ENCODE measurements at places on chromosomes 5 and 9. TPM values are rescaled to one million over a fixed set of nuclear protein-coding genes. Genes with fewer than 3 reads are reported as not detected.

SH3GL2 gene
- 5.8 TPM for total RNA-seq

DNA sequence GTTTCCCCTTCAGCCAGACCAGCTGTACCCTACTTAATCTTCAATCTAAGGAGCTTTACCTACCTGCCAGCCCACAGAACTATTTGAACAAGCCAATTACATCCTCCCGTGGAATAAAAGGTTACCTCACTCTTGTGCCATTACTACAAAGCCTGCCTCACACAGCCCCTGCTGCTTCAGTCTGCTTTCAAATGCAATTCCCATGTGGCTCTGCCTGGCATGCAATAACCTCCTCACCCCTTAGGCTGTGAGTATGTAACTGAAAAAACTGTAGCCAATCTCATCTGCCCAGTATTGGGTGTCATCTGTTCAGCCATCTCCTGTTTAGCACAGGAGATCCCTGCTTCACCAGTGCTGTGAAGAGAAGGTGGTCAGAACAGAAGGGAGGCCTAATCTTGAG lies 6.1 kb upstream of the GCNT1 start:
- no peak for DNase-seq
- H3K27ac ChIP-seq: no peak overlapping the region
- peaks cover under 1% of the 10 kb centered on the region for H3K27me3 ChIP-seq

DRD1 gene
- total RNA-seq: not detected

GRCh38 chr5:161373345-161373707 lies 173.2 kb downstream of the GABRB2 start:
- DNase-seq: no peak

GRXCR2 gene
- not detected for total RNA-seq

DNA sequence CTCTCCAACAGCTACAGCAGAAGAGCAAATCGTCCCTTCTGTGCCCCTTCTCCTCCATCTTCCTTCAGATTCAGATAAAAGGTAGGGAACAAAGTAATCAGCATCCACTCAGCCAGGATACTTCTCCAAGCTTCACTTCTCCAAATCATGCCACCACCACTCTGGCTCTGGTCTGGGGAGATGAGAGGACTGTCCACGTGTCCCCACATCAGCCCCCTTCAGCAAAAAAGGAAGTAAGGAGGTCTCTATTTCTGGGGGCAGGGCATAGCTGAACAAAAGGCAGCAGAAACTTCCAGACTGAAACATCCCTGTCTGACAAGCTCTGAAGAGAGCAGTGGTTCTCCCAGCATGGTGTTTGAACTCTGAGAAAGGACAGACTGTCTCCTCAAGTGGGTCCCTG lies 116.9 kb downstream of the C5orf15 start:
- no peaks in the 10 kb centered on the region for H3K27me3 ChIP-seq
- 0 out of 2 replicates have a peak, but pooled peaks cover 6% of the 10 kb centered on the region for H3K4me1 ChIP-seq
- DNase-seq: no peak
- H3K4me3 ChIP-seq: no peak overlapping the region
- no peaks in the 10 kb centered on the region for H3K36me3 ChIP-seq
- no peak overlapping the region for H3K27ac ChIP-seq

GRCh38 chr5:73534011-73534644 lies 31.3 kb downstream of the ANKRA2 start:
- no peak overlapping the region for H3K27ac ChIP-seq
- no peak overlapping the region for H3K4me3 ChIP-seq
- no peaks in the 10 kb centered on the region for H3K27me3 ChIP-seq
- peaks cover 8% of the 10 kb centered on the region for H3K4me1 ChIP-seq
- H3K36me3 ChIP-seq: peaks cover 16% of the 10 kb centered on the region

DNA sequence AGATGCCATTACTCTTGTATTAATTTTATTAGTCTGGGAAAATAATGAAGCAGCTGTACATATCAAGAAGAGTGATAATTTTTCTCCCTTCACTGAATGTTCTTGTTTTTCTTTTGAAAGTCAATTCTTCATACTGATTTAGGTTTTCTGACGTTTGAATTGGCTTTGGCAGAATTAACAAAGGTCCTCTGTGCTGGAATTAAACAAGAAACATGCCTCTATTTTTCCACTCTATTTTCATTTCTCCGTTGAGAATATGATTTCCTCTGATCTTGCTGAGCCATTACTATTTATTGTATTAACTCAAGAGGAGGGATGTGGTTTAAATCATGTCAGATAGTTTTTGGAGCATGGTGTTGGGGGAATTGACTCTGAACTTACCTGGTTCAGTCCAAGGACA lies 42.3 kb downstream of the ANKDD1B start:
- H3K36me3 ChIP-seq: no peaks in the 10 kb centered on the region
- no peak overlapping the region for H3K4me3 ChIP-seq
- no peak for DNase-seq

- 0 out of 2 replicates have a peak overlapping the region, but pooled peaks have one; percentile 74 for H3K27ac ChIP-seq
- no peaks in the 10 kb centered on the region for H3K4me1 ChIP-seq
- H3K36me3 ChIP-seq: no peaks in the 10 kb centered on the region
- no peak for DNase-seq
- peaks cover 3% of the 10 kb centered on the region for H3K27me3 ChIP-seq
Measured at GRCh38 chr5:32545102-32545800, 40.1 kb upstream of the SUB1 start.

ADRB2 gene
- total RNA-seq: 1.2 TPM

GRCh38 chr5:160921-161802 lies 30.1 kb upstream of the LRRC14B start:
- no peaks in the 10 kb centered on the region for H3K27me3 ChIP-seq
- H3K27ac ChIP-seq: peak overlapping the region; percentile 80
- H3K36me3 ChIP-seq: peaks cover 47% of the 10 kb centered on the region
- H3K4me1 ChIP-seq: peaks cover 13% of the 10 kb centered on the region
- no peak overlapping the region for H3K4me3 ChIP-seq
- DNase-seq: peak; percentile 3

GCNT4 gene
- total RNA-seq: 0.71 TPM

SLC6A19 gene
- total RNA-seq: not detected

- H3K27ac ChIP-seq: no peak overlapping the region
- H3K36me3 ChIP-seq: no peaks in the 10 kb centered on the region
- DNase-seq: no peak
- H3K27me3 ChIP-seq: no peaks in the 10 kb centered on the region
- peaks cover 65% of the 10 kb centered on the region for H3K4me1 ChIP-seq
Measured at GRCh38 chr5:116859666-116860320, 285.2 kb upstream of the SEMA6A start.

DNA sequence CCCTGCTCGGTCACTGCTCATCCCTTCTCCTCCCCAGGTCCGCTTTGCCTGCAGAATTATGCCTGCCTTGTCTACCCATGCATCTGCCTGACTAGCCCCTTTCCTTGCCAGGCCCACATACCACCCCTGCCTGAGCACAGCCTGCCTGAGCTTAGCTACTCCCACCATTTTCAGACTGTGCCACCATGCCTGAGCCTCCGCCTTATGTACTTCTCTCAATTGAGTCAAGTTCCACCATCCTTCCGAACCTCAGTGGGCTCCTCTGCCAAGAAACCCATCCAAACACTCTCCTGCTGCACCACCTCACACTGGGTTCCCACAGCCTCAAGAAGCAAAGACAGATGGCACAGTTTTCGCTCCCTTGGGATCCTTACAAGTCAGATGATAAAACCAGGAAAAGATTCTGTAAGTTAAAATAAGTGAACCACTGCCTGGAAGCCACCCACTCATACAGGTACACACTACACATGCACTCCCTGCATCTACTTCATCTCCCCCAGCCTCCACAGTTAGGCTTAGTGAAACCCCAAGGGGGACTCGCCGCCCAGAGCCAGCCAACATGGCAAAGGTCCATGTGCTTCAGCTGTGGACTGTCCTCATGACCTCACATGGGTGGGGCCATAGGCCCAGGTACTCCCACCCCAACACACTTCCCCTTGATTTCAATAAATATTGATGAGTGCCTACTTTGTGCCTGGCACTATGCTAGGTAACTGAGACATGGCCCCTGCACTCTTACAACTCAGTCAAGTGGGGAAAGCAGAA lies 23.1 kb downstream of the P4HA2 start:
- H3K36me3 ChIP-seq: peaks cover 6% of the 10 kb centered on the region
- H3K4me3 ChIP-seq: no peak overlapping the region
- no peak for DNase-seq

LECT2 gene
- not detected for total RNA-seq

DNA sequence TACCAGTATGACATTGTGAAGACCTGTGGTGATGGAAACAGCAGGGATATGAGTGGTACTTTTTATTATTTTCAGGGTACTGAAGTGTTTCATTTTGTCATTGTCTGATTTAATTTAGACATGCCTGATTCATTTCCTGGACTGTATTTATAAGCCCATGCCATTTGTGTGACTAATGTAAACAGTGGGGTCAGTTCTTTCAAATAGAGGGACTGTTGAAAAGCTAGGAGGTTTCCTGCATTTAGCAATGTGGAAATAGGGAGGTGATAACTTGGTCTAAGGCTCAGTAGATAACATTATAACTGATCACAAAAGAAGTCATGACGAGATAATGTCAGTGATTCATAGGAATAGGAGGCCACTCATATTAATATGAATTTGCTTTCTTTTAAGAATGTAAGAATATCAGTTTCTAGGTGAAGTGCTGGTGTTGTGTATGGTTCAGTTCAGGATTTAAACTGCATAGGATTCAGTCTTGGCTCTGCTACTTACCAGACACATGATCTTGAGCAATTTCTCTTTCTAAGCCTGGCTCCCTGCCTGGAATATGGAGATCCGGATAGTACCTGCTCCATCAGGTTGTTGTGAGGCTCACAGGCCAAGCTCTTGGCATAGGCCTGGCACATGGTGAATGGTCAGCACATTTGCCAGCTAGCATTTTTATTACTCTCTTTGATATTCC lies 7.5 kb downstream of the RASGRF2 start:
- H3K27ac ChIP-seq: peak overlapping the region; percentile 70
- no peaks in the 10 kb centered on the region for H3K36me3 ChIP-seq

DNA sequence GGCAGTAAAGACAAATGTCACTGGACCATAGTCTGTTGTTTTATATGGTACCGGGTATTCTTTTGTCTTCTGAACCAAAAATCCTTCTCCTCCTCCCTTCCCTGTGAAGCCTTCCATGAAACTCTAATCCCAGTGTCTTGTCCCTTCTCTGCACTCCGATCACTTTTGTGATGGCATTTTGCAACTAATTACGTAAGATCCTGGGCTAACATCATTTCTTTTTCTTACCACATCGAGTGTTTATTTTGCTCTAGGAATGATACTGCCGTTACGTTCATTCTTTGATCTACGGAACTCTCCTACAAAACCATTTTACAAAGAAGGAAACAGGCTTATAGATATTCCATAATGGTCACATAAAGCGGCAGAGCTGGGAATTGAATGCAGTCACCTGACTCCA lies 33.7 kb downstream of the SNX18 start:
- no peaks in the 10 kb centered on the region for H3K27me3 ChIP-seq
- H3K4me3 ChIP-seq: no peak overlapping the region
- no peak overlapping the region for H3K27ac ChIP-seq
- no peaks in the 10 kb centered on the region for H3K36me3 ChIP-seq
- DNase-seq: no peak

CXCL14 gene
- total RNA-seq: 0.64 TPM

DNA sequence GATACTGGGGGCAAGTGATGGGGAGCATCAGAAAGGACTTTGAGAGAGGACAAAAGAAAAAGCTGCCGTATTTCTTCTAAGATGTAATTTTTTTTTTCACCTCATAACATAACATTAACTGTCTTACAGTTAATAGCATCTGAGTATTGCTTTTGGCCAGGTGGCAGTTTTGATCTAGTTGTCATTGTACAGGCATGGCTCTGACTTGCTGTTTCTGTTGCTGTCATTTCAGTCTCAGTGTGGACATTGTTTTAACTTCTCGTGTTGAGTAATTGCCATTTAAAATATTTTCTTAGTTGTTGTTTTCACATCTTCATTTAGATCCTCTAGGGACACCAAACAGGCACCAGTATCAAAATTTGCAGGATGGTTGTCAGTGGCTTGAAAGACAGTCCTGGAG lies 12.4 kb downstream of the SMAD5 start:
- no peaks in the 10 kb centered on the region for H3K27me3 ChIP-seq
- no peak overlapping the region for H3K27ac ChIP-seq
- no peaks in the 10 kb centered on the region for H3K36me3 ChIP-seq
- no peak overlapping the region for H3K4me3 ChIP-seq
- no peak for DNase-seq
- H3K4me1 ChIP-seq: peaks cover 15% of the 10 kb centered on the region

- H3K27me3 ChIP-seq: no peaks in the 10 kb centered on the region
- H3K4me1 ChIP-seq: peaks cover 46% of the 10 kb centered on the region
- no peak overlapping the region for H3K4me3 ChIP-seq
- no peak for DNase-seq
Measured at GRCh38 chr5:55440188-55440646, 94.5 kb downstream of the PLPP1 start.

DNA sequence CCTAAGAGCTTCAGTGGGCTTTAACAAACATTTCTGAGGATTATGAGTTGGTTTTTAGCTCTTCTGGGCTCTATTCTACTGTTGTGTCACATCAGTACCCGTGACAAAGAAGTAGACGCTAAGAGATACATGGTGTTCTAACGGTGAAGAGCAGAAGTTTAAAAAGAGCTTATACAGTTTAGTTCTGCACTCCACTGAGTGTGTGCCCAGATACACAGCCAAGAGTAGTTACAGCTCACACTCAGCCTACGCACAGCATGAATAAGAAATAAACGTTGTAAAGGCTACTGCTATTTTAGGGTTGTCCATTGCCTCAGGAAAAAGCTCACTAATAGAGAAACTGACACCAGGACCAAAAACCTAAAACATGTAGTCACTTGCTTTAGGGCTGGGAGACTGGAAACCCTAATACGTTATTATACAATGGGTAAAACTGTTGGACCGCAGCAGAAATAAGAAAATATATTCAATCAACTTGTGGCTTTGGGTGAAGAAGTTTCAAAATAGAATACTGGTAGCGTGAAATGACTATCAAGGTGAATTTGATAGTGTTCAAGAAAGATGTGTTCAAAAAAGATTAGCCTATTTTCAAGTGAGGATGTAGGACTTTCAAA lies 34.7 kb downstream of the PSIP1 start:
- peaks cover 66% of the 10 kb centered on the region for H3K36me3 ChIP-seq
- no peaks in the 10 kb centered on the region for H3K27me3 ChIP-seq
- no peak overlapping the region for H3K4me3 ChIP-seq
- no peak for DNase-seq

DNA sequence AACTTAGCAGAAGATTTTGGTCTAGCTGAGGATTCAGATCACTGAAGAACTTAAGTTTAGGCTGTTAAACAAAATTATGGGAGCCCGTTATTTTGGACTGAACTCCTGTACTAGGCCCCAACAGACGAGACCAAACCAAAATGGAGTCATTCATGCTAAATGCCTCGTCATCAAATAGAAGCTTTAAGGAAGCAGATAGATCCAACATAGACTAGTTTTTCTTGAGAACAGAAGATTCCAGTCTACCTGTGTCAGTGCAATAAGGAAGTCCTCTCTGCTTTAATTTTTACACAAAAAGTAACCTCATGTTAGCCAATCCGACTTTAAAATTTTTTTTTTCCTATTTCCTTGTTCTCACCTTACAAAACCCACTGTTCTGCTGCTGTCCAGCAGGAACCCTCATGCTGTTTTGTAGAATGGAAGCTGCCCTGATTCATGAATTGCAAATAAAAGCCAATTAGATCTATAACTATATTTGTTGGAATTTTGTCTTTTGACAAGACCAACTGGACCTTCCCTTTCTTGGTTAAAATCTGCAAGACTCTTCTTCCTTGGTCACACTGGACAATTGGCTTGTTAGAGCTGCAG lies 29.0 kb upstream of the GOLM1 start:
- H3K27me3 ChIP-seq: peaks cover 3% of the 10 kb centered on the region
- no peak for DNase-seq
- H3K4me3 ChIP-seq: no peak overlapping the region
- H3K27ac ChIP-seq: no peak overlapping the region

- H3K4me1 ChIP-seq: peaks cover 19% of the 10 kb centered on the region
- H3K36me3 ChIP-seq: peaks cover 30% of the 10 kb centered on the region
- H3K27ac ChIP-seq: peak overlapping the region; percentile 100
- peak overlapping the region; percentile 99 for H3K4me3 ChIP-seq
- no peak for DNase-seq
Measured at GRCh38 chr5:176388003-176388443, 375 bp downstream of the NOP16 start.
